ENCODE measurements at places on chromosomes 16 and 17. TPM values are rescaled to one million over a fixed set of nuclear protein-coding genes. Genes with fewer than 3 reads are reported as not detected.

ESRP2 gene
- total RNA-seq = 41.7 TPM

SYT17 gene
- total RNA-seq = 0.14 TPM

MEIOC gene
- 0.24 TPM for total RNA-seq

TMEM204 gene
- 4.1 TPM for total RNA-seq

FOXN1 gene
- total RNA-seq = 0.07 TPM

FGF11 gene
- total RNA-seq = 16.9 TPM

CRISPLD2 gene
- total RNA-seq = 0.48 TPM

GAS2L2 gene
- total RNA-seq = not detected

HOXB4 gene
- total RNA-seq = 0.03 TPM

NPIPA8 gene
- total RNA-seq = 8.4 TPM

WBP2 gene
- total RNA-seq = 38.6 TPM

ADAM11 gene
- 0.10 TPM for total RNA-seq

SMIM36 gene
- total RNA-seq = not detected

TNP2 gene
- not detected for total RNA-seq

KRTAP2-2 gene
- not detected for total RNA-seq

HASPIN gene
- 15.9 TPM for total RNA-seq

TBC1D3K gene
- not detected for total RNA-seq

DCTPP1 gene
- 84.4 TPM for total RNA-seq

MYH1 gene
- total RNA-seq = not detected

SEPTIN12 gene
- not detected for total RNA-seq

RTN4RL1 gene
- total RNA-seq = 4.2 TPM

TBX6 gene
- total RNA-seq = 1.3 TPM

MIEN1 gene
- 57.1 TPM for total RNA-seq

GAS7 gene
- total RNA-seq = 0.10 TPM

P3H4 gene
- 8.8 TPM for total RNA-seq

SPN gene
- not detected for total RNA-seq

Measured in foreskin keratinocyte (primary cell).